M059J (cell line): ENCODE measurements at places on chromosomes 5 and 9.
A peak's percentile ranks its signal among the peaks of the same experiment; 100 is the strongest.

GRCh38 chr9:100595391-100596199 is 17.7 kb downstream of the CAVIN4 start:
- DNase-seq, result peak; percentile 70

GRCh38 chr5:74257060-74257527 is 383.4 kb downstream of the ENC1 start:
- DNase-seq, result no peak

DNA sequence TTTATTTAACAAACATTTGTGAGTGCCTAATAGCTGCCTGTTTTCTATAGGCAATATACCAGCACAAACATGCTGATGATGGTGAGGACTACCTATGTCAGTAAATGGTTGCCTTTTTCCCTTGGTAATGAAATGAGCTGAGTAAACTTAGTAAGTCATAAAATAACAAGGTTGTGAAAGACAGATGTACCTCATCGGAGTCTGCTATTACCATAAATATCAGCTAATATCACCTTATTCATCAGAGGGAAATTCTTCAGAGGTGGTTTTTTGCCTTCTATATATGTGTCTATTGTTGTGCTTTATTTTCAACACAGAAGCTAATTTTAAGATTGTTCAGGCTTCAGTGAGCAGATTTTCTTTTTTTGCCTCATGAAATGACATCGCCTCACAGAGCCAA is 1040.5 kb downstream of the DTWD2 start:
- DNase-seq, result no peak

GRCh38 chr9:16289639-16290038 is 580.8 kb downstream of the BNC2 start:
- no peak for DNase-seq

DNA sequence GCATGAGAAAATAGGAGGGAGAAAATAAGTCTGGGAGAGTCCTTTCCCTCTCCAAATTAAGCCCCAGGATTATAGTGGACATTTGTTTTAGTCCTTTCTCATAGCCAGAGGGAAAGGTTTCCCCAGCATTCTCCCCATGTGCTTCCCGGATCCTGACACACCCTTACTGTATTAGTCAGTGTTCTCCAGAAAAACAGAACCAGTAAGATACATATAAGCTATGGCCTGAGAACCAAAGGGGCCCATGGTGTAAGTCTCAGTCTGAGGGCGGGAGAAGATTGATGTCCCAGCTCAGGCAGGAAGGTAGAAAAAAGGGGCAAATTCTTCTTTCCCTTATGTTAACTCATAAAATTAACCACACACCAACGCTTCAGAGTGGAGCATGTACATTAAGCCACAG is 25.6 kb upstream of the SPATA31D4 start:
- no peak for DNase-seq

- no peak for DNase-seq
Measured at GRCh38 chr5:52638732-52639131, 149.0 kb upstream of the ITGA1 start.

DNA sequence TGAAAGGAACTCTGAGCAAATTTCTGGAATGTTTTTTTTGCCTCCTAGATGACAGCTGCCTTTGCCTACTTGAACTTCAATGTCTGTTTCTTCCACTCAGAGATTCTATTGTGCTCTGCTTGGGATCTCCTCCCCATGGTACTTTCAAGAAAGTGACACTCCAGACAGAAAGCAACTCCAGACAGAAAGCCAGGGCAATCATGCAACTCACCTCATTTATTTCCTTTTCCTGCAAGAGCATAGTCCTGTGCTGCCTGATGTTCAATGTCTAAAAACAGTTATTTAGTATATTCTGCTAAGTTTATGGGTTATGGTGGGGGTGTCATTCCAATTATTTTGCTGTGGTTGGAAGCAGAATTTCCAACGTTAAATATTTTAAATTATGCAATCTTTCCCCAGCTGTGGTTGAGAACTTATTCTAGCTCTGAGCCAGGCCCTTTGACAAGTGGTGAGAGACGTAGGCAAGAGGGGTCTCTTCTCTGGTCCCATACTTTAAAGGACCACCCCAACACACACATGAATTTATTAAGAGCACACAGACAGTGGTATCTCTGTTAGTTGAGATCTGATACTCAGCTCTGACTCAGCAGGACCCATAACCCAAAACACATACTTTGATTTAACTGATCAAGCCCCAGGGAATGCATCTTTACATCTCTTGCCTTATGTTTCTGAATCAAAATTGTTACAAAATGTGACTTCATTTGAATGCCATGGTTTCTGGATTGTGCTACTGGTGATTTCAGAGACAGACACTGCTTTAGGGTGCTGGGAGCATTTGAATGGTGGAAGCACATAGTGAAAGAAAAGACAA is 39.5 kb upstream of the MAMDC2 start:
- peak; percentile 5 for DNase-seq

- DNase-seq, result peak; percentile 53
Measured at GRCh38 chr9:86079865-86080469, 19.4 kb downstream of the GOLM1 start.

GRCh38 chr5:97454015-97454414 is 271.0 kb upstream of the RIOK2 start:
- DNase-seq, result no peak

- DNase-seq, result no peak
Measured at GRCh38 chr9:93667627-93668026, 91.2 kb downstream of the PHF2 start.

- DNase-seq, result no peak
Measured at GRCh38 chr9:125359011-125359410, 97.4 kb downstream of the GAPVD1 start.

- DNase-seq, result peak; percentile 49
Measured at GRCh38 chr5:93107805-93108520, 473.1 kb downstream of the NR2F1-AS1 start.

- DNase-seq, result peak; percentile 37
Measured at GRCh38 chr5:78649211-78649695, 681 bp upstream of the LHFPL2 start.

DNA sequence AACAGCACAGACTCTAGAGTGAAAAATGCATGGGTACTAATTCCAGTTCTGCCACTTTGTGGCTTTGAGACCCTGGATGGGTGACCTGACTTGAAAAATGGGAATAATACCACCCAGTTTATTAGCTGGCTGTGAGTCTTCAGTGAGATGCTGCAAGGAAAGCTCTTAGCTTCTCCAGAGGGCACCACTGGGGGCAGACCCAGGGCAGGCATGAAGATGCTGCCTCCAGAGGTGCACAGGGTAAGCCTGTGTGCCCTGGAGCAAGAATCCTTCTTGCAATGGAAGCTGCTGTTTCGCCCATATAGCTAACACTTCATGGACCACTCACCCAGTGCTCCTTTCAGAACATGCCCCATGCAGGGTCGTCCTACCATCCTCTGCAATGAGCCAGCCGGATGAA is 75.7 kb downstream of the C5orf15 start:
- DNase-seq, result no peak

- DNase-seq, result peak; percentile 75
Measured at GRCh38 chr9:101311758-101312420, 72.9 kb downstream of the BAAT start.

- peak; percentile 81 for DNase-seq
Measured at GRCh38 chr5:59760785-59761348, 132.7 kb downstream of the PDE4D start.

DNA sequence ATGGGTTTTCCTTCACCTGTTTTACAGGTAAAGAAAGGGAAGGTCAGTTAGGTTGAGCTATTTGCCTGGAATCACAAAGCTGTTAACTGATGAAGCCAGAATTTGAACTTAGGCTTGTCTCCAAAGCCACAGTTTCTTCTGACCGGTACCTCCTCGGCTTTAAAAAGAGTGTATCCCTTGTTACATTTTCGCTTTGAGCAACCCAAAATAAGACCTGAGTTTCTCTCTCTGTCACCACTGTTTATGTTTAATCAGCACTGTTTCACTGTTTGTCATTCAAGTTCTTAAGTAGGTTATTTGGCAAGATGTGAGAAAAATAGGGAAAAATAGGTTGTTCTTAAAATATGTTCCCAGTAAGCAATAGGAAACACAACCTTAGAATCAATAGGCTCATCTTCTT is 84.6 kb downstream of the VCAN start:
- DNase-seq, result no peak

DNA sequence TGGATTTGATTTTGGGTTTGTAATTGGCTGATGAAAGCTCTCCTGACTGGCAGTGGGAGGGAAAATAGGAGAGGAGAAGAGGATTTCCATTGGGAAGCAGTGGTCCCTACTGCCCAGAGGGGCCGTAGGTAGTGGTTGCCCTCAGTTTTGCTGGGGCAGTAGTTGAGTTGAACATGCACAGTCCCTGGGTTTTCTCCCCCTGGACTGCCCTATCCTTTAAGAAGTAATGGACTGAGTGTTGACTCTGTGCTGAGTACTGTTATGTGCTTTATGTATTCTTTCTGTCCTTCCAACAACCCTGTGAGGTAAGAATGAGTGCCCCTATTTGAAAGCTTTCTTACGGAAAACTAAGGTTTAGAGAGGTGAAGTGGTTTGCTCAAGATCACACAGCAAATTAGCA is 111.2 kb upstream of the RPS23 start:
- no peak for DNase-seq

DNA sequence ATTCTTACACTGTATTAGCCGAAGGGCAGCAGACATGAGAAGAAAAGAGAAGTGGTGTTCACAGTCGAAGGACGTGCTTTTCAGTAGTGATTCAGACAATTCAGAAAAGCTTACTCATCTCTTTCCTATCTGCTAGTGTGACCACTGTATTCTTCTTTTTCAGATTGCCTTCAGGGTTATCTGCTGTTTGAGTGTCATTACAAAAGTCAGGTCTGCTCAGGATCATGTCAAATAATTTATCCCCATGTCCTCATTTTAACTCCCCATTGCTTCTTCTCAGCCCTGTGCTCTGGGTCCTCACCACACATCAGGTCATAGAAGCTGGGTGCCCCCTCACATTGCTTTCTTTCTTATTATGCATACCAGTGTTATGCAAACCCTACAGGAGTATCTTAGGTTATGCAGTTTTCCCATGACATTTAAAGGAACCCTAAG is 394.0 kb downstream of the CETN3 start:
- peak; percentile 34 for DNase-seq

DNA sequence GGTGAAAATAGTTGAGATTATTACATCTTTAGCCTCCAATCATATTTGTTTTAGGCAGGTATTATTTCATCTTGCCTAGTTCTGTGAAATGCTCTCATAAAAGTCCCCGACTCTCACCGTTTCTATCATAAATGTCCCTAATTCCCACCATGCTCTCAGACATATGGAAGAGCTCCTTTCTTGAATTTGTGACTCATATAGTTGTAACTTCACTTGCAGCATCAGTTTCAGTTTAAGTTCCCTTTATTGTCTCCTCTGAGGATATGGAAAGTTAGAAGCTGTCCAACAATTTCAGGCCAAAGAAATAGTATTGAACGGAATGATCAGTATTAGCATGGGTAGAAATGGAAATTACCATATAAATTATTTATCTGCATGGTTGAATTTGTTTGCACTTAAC is 187.5 kb upstream of the NR4A3 start:
- peak; percentile 3 for DNase-seq

DNA sequence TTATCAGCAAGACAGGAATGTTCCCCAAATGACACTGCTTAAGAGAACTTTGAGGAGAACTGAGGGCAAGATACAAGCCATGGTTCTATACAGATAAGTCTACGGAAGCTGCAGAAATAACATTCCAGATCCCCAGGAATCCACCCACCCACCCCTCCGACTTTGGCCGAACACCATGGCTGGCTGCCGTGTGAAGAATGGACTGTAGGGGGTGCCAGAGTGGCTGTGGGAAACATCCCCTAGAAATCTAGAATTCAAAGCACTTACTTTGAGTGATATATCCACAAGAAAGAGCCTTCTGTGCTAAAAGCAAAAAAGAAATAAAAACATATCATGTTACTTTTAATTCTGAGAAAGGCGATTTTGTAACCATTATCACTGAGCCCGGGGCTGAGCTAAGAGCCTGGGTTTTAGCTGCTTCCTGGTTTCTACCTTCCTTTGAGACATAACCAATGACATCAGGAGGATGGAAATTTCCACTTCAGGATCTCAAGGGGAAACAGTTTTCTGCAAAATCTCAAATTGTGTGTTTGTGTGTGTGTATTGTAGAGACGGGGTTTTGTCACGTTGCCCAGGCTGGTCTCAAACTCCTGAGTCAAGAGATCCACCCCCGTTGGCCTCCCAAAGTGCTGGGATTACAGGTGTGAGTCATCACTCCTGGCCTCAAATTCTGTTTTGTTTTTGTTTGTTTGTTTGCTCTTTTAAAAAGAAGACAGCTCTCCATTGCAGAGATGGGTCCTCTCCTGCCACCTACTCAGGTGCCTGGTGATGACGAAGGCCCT is 36.4 kb downstream of the GGTA1 start:
- DNase-seq, result peak; percentile 38

DNA sequence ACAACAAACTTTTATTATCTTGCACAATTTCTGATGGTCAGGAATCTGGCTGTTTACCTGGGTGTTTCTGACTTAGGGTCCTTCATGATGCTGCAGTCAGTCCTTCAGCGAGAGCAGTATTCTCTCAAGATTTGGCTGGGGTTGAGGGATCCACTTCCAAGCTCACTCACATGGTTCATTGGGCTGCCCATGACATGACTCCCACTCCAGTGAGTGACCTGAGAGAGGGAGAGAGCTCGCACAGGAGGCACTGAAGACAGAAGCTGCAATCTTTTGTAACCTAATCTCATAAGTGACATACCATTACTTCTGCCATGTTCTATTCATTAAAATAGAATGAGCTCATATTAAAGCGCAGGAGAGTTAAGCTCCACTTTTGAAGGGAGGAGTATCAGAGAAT is 212.6 kb downstream of the SPATA31D1 start:
- no peak for DNase-seq

DNA sequence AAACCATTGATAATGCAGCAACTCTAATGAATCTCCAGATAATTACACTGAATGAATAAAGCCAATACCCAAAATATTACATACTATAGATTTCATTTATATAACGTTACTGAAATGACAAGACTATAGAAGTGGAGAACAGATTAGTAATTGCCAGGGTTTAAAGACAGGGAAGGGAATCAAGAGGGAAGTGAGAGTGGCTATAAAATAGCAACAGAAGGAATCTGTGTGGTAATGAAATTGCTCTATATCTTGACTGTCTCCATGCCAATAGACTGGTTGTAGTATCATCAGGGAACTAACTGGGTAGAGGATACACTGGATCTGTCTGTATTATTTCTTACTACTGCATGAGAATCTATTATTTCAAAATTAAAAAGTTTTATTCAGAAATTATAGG is 396.5 kb upstream of the RPS23 start:
- no peak for DNase-seq

GRCh38 chr5:152861231-152861630 is 456.2 kb upstream of the NMUR2 start:
- DNase-seq, result no peak

DNA sequence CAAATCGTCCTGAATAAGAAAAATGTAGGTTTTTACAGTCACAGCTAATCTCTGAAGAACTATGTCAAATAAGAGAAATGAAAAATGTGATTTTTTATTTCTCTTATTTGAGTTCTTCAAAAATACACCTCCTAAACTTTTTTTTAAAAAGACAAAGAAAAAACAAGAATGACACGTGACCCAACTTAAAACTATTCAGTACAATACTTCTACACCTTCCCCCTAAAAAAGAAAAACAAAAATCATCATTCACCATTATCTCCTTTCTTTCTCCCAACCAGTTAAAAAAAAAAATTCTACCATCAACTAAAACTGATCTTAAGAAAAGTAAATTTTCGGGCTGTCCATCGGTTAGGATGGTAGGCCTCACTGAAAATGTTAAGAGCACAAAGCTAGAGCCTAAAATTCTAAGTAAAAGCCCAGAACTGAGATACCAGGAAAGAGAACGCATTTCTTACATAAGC is 2.1 kb downstream of the RNF145 start:
- no peak for DNase-seq

- no peak for DNase-seq
Measured at GRCh38 chr9:88524911-88525310, 10.1 kb upstream of the NXNL2 start.

GRCh38 chr9:77916820-77917219 is 114.8 kb downstream of the GNAQ start:
- no peak for DNase-seq
